CD4-positive, alpha-beta T cell treated with Interleukin-21 for 1 hour (primary cell): ENCODE measurements at places on chromosomes 6 and 20.

DNA sequence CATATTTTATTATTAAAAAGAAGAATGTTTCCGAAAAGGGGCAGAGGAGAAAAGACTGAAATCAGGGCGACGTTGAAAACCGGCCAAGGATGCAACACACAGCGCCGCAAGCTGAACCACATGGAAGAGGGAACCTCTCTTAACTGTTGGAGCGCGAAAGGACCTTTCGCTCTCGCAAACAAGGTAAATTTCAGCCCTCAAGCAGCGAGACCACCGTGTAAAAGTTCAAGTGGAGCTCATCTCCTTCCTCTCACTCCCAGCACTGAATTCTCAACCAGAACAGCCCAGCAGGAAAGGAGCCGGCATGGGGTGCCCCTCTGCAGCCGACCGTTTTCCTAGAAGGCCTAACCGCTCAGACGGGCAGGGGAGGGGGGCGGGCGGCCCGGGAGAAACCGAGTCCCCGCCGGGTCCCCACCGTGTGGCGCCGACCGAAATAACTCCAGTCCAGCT, 621 bp downstream of the GPR63 start:
- no peak for DNase-seq

GRCh38 chr6:157596461-157596860, 215.5 kb downstream of the ZDHHC14 start:
- no peak for DNase-seq

- no peak for DNase-seq
Measured at GRCh38 chr20:58930496-58930895, 50.6 kb upstream of the NELFCD start.

DNA sequence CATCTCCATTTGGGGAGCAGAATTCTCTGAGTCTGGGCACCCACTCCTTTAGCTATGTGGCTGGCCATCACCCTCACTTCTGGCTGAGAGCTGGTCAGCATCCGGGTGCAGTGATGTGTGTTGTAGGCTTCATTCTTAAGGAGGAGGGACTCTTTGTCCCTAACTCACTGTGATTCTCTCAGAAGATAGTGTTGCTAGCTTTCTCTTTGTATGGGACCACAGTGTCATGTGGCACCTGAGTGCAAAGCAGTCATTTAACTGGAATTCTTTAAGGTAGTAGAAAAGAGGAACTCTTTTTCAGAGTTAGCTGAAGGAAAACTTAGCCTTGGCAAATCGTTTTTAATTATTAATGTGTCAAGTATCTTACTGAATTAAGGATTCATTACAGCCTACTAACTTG, 165.9 kb downstream of the JARID2 start:
- no peak for DNase-seq

DNA sequence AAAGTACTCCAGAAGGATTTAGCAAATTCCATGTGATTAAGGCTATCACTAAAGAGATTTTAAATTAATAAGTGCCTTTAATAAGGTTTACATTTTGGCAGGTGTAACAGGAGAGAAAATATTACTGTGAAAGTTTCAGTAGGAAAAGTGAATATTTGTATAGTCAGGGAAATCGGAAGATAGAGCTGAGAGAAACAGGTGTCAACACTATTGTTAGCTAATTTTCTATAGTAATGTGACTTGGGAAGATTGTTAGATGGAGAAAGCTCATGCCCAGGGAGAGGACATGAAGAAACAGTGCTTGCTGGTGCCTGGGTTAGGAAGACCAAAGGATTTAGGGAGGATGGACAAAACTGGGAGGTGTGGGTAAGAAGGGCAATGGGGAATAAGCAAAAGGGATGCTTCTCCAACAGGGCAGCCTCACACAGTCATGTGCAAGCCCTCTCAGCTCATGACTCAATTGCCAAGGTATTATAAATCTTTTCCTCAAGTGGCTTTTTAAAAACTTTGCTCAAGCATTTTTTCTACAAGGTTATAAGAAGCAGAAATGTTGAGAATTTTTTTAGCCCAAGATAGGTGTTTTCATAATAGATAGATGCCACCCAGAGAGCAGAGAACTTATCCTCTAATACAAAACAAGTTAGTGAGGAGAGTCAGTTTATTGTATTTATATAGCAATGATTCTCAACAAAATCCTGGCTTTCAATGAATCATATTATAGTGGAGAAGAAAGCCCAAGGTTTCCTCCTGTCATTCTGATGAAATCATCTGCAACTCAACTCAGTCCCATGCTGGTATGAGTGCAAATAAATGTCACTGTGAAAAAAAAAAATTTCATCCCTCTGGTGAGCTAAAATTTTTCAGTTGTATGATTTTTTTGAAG, 325.2 kb upstream of the NT5E start:
- DNase-seq: no peak

DNA sequence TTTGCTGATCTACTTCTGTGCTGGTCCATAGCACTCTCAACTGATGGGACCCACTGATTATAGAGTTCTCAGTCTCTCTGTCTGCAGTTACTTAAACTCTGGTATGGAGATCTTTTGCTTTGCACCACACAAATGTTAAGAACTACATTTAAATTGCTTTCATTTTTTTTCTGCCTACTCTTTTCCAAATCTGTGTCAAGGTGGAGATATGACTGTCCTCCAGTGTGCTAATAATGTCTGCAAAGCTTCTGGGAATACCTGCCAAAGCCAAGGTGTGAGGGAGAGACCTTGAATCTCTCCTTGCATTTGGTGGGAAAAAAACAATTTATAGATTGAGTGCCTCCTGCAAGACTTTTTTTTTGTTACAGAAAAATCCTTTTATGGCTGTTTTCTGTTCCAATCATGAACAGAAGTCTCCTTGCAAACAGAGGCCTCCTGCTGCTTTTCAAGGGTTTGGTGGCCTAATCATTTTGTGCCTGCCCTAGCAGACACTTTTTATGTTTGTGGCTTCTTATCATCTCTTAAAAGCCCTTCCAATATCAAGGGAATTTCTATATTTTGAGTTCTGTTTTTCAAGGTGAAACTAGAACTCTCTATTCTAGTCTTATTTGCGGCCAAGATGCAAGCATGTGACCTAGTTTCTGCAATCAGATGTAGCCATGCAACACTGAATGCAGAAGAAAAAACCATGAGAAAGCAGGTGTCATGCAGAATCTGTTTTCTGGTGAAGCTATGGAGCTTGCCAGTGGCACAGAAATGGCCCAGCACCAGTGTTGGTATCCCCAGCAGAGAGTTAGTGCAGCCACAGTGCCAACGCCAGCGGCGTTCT, 23.2 kb upstream of the AKIRIN2 start:
- no peak for DNase-seq

DNA sequence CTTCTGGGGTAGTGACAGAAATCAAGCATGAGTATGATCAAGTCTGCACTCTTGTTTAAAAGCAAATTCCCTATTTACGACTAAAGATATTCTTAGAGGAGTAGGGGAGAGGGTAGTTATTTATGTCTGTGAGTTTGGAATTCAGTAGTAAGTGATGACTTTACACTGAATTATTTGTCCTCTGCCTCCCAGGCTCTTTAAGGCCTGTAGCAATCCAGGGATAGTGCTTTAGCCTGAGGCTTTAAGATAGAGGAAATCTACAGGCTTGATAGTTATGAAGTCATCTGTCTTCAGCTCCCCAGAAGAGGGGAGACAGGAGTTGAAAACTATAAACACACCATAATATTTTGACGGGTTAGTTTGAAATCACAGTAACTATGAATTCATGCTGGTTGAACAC, 664.5 kb downstream of the EPM2A start:
- no peak for DNase-seq

DNA sequence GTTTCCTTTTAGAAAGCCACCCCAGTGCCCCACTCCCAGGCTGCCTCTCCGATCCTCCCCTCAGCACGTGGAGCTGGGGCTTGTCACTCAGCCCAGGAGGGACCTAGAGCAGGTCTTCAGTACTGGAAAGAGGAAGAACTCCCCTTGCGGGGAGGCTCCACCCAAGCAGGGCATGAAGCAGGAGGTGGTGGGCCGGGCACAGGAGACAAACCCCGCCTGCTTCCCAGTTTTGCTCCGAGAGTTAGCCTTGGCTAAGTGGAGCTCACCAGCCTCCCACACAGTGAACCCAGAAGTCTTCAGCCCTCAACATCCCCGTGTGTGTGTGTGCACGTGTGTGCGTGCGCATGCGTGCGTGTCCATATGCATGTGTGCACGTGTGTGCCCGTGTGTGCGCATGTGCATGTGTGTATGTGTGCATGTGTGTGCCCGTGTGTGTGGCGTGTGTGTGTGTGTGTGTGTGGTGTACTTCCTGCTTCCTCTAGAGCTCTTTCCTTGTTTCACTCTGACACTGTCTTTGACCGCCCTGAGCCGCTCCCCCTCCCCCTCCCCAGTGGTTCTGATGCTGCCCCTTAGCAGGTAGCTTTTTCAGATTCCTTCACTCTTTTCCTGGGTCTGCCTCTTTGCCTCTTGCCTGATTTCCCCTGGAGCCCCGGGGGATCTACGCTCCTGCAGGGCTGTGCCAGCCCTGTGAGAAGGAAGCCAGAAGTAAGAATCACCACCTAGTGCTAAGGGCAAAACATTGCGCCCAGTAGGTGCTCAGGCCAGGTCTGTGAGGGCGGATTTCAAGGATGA, 239.8 kb downstream of the CDC5L start:
- DNase-seq: no peak

GRCh38 chr6:2558861-2559801, 191.6 kb downstream of the MYLK4 start:
- DNase-seq: no peak

- no peak for DNase-seq
Measured at GRCh38 chr20:34546751-34547181, 11.8 kb upstream of the MAP1LC3A start.

DNA sequence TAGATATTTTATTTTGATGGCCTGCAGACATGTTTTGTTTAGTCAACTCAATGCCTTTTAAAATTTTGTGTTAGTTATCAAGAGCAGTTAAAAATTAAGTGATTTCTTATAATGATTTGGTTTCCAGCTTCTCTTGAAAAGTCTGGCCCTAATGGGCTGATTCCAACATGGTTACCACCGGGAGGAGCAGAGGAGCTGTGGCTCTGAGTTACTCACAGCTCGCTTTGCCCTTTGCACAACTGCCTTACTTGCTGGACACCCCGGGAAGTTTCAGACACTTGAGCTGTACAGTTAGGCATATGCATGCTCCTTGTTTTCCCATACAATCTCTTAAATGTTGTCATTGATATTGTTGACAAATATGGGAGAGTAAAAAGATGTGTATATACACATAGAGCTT, 173.1 kb upstream of the MMS22L start:
- DNase-seq: no peak

DNA sequence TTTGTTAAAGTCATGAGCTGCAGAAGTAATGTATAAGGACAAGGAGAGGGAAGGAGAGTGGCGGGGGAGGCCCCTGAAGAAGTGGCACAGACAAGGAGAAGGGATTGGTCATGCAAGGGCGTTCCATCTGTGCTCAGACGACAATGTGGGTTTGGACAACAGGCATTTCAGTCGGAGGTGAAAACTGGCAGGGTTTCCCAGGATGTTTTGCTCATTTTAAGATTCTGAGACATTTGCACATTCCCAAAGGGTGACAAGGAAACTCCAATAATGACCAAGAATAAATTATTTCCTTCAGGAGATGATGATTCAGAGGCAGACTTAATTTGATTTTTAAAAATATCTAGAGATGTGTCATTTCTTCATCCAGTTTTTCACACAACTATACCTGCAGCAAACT, 181.8 kb downstream of the HIVEP2 start:
- DNase-seq: no peak

DNA sequence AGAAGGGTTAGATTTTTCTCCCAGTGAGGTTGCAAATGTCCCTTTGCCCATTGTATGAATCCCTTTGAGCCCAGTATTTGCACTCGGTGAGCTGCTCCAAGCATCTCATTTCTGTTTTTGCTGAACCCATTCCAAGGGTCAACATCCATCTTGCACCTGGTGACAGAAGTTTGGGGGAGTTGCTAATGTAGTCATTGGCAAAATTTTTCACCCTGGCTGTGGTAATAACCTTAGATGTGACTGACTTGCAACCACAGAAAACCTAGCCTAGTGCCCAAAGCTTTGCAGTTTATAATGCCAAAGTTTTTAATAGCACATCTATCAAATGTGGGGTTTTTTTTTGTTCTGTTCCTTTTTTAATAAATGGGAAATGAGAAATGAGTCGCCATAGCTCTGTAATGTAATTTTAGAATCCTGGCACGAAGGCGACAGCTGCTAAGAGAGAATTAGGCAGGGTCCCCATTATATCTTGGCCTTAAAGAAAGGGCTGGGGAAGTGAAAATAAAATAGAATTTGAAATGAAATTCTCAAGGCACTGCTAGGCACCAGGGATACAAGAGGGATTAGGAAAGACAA, 682.8 kb downstream of the KIF16B start:
- no peak for DNase-seq

DNA sequence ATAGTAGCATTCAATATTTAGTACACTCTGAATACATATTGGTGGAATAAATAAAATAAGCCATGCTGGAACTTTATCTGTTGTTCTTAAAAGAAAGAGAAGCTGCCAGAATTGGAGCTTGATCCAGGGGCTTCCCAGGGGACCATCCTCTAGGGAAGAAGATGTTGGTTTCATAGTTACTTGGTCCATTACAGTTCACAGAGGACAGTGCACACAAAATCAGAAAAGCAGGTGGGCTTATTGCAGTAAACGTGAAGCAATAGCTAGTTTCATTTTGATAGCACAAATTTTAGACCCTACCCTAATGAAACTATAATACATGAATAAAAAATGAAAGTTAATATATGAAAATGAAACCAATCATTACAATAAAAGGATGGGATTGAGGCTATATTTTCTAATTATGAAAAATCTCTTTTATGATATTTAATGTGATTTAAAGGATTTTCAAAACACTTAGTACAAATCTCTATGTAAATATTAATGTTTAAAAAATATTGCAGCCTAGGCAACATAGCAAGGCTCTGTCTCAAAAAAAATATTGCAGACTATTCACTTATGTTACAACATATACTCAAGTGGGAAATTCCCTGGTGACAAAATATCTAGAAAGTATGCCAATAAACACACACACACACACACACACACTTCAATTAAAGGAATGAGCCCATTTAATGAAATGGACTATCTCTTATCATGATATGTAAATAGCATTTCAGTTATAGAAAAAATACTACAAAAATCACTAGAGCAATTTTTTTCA, 227.0 kb upstream of the MARCKS start:
- peak; percentile 35 for DNase-seq

DNA sequence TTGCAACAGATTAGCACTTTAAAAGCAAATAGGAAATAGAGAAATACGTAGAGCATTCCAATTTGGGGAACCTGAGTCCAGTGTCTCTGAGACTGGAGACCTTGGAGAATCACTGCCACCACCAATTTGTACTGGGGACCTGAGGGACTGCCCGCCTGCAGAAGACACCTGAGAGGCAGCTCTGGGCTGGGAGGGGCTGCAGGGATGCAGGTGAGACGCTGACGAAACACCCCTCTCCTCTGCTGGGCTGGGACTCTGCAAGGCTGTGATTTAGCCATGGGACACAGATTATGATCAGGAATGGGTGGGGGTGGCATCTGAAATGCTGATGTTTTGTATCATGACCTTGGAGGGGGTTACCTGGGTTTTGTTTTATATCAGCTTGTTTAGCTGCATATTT, 7.0 kb upstream of the APMAP start:
- no peak for DNase-seq
